ENCODE measurements at places on chromosomes 3 and 15. TPM values are rescaled to one million over a fixed set of nuclear protein-coding genes. Genes with fewer than 3 reads are reported as not detected.
A peak's percentile ranks its signal among the peaks of the same experiment; 100 is the strongest.

Gene ZWILCH
- 30.9 TPM for total RNA-seq

Gene GPX1
- total RNA-seq: 165 TPM

Gene CLDN16
- total RNA-seq: not detected

- no peak overlapping the region for H3K4me3 ChIP-seq
- DNase-seq: no peak
- no peak overlapping the region for H3K27ac ChIP-seq
- peaks cover 4% of the 10 kb centered on the region for H3K4me1 ChIP-seq
- H3K36me3 ChIP-seq: no peaks in the 10 kb centered on the region
Observed at GRCh38 chr3:28462866-28463265, 114.2 kb upstream of the AZI2 start.

DNA sequence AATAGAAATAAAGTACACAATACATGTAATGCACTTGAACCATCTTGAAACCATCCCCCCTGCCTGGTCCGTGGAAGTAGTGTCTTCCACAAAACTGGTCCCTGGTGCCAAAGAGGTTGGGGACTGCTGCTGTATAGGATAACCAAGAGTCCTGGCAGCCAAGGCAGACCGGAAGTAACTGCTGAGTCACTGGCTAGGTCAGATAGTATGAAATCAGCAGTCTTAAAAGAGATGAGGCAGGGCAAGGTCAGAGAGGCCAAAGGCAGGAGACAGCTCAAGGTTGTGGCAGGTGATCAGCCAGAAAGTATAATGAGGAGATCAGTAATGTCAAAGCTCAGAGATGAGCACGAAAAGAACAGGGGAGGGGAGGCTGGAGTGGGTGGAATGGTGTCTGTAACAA, 60.2 kb downstream of the MAP3K13 start:
- no peak overlapping the region for H3K4me3 ChIP-seq
- H3K27ac ChIP-seq: peak overlapping the region; percentile 89
- DNase-seq: no peak
- no peaks in the 10 kb centered on the region for H3K4me1 ChIP-seq

DNA sequence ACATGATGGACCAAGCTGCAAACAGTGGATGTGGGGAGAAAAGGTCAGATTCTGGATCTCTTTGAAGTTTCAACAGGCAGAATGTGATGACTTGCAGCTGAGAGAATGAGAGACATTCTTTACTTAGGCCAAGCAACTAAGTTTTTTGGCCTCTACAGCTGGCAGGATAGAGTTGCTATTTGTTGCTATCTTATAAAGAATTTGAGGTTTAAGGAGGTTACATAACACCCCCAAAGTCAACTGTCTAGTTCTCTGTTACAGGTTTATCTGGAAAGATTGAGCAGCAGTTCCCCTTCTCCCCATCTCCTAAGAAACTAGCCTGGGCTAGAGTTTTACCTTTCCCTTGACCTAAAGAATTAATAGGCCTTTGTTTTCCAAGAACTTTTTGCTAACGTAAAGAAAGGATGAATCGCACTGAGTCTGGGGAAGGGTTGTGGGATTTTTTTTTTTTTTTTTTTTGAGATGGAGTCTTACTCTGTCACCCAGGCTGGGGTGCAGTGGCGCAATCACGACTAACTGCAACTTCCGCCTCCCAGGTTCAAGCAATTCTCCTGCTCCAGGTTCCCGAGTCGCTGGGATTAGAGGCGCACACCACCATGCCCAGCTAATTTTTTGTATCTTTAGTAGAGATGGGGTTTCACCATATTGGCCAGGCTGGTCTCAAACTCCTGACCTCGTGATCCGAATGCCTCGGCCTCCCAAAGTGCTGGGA, 26.6 kb upstream of the SLMAP start:
- H3K4me1 ChIP-seq: peaks cover 8% of the 10 kb centered on the region
- no peak overlapping the region for H3K4me3 ChIP-seq
- H3K27me3 ChIP-seq: no peaks in the 10 kb centered on the region
- no peak overlapping the region for H3K27ac ChIP-seq
